ENCODE measurements at places on chromosomes 1 and 21.
A peak's percentile ranks its signal among the peaks of the same experiment; 100 is the strongest.

- peak; percentile 20 for DNase-seq
Observed at GRCh38 chr1:21508580-21509350, 458 bp upstream of the ALPL start.

- DNase-seq = no peak
Observed at GRCh38 chr1:234288946-234289345, 84.3 kb upstream of the COA6 start.

DNA sequence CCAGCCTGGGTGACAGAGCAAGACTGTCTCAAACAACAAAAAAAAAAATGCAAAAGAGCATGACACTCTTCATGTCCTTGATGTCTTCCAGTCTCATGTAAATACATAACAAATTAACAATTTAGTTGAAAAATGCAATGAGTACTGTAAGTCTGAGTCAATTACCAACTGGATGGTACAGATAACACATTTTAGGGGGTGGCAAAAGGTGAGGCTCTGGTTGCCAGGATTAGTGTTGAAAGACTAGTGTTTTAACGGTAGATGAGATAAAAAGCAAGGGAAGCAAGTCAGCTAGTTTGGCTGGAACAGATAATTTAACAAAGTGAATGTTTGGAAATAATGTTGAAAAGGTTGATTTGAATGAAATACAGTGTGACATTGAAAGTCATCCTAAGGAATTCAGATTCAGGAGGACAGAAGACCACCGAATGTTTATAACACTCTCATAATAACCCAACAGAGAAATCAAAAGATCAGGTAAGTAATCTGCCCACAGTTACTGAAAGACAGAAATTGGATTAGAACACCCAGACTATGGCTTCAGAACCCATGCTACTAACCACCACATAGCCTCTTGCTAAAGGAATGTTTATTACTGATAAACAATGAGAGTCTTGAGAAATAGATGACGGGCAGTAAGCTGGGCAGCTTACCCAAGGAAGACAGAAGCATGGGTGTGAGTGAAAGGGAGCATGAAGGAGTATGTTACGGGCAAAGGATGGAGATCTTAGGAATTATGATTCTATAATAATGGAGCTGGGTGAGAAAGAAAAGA is 312.4 kb downstream of the HMCN1 start:
- no peak for DNase-seq

DNA sequence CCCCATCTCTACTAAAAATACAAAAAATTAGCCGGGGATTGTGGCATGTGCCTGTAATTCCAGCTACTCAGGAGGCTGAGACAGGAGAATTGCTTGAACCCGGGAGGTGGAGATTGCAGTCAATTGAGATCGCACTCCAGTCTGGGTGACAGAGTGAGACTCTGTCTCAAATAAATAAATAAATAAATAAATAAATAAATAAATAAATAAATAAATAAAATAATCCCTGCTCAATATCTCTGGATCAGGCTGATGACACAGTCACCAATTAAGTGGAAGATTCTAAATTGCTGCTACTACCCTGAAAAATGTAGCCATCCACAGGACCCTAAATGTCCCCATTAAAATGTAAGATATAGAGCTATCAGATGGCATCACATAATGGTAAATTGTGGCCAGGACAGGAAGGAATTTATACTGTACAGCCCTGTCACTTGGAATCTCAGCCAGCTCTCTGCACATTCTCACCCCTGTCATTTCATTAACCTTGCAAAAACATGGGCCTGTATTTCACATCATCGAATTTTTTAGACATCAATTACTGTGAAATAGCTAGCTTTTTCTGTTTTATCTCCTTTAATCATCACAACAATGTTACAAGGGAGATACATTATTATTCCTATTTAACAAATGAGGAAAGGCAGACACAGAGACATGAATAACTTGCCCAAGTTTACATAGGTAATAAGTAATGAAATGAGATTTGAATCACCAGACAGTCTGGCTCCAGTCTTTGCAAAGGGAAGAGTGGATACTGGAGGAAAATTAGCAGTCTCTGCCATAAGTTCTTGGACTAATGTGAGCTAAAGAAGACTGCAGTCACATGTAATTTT is 56.7 kb upstream of the NTPCR start:
- no peak for DNase-seq

DNA sequence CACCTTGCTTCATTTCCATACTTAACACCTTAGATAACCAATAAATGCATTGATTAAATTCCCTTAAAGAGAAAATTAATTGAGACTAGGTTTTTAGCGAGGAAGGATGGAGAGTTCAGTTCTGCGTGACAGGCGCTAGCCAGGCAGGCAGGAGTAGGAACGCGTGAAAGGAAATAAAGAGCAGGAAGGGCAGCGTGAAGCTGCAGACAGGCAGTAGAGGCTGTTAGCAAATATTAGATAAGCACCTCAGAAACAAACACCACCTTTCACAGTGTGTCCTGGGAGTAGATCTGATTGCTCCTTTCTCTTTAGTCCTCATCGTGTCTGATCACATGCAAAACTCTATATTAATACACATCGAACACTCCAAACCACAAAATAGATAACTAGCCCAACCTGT is 282.7 kb upstream of the ADGRL2 start:
- no peak for DNase-seq

- DNase-seq = no peak
Observed at GRCh38 chr1:30472009-30472408, 251.4 kb downstream of the MATN1 start.

GRCh38 chr21:38725196-38726157 is 80.3 kb upstream of the ETS2 start:
- DNase-seq = no peak

DNA sequence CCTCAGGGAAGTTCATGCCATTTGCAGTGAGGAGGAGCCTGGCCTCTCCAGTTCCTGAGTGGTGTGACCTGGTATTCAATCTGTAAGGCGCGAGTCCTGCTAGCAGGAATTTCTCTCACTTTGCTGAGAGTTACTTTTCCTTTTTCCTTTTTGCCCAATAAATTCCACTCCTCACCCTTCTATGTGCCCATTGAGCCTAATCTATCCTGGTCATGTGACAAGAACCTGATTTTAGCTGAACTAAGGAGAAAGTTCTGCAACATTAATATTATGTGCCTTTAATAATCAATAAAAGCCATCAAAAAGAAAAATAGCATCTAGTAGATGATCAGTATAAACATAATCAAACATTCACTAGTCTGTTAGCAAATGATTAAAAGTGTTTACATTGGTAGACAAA is 136.1 kb upstream of the POGK start:
- DNase-seq = no peak

DNA sequence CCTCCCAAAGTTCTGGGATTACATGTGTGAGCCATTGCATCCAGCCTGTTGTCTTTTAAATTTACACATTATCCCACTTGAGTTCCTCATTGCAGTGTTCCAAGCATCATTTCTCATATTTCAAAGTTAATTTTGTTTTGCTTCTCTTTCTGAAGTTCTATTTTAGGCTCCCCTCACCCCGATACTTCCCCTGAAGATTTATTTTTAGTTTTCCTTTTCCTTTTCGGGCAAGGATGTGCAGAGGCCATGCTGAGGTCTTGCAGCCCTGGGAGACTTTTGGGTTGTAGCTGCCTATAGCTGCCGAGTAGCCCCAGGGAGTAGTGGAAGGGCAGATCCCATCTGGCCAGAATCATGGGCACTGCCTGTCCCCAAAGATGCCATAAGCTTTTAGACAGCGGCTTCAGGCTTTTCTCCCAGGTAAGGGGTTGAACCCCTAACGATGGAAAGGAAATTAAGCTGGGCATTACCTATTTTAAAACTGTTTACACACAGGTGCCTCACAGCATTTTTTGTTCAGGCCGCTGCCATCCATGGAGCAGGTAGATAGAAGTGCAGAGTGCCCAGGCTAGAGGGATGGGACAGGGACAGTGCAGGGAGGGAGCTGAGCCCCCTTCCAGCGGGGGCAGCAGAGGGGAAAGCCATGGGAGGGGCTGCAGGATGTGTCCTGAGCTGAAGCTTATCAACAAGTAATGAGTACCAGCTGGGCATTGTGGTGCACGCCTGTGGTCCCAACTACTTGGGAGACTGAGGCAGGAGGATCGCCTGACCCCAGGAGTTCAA is 15.9 kb downstream of the PSEN2 start:
- no peak for DNase-seq

DNA sequence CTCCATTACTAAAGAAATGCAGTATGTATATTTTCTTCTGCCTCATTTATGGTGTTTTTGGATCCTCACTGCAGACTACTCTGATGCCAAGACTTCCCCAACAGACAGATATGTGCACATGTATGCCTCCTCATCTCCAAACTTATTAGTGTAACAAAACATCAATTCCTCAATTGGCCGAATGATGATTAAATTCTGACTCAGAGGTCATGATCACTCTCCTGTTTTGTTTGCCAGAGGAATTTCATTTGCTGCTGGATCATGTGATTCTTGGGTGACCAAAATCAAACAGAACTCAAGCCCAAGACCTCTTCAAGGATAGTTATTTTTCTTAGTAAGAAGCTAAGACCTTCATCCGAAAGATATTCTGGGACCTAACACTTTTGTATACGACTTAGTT is 227.6 kb downstream of the LMO4 start:
- DNase-seq = no peak

- DNase-seq = no peak
Observed at GRCh38 chr1:38915352-38915948, 26.2 kb downstream of the RHBDL2 start.

GRCh38 chr1:2544875-2545640 is 11.1 kb upstream of the TNFRSF14 start:
- no peak for DNase-seq

- no peak for DNase-seq
Observed at GRCh38 chr1:199861020-199861795, 166.3 kb upstream of the NR5A2 start.

- DNase-seq = no peak
Observed at GRCh38 chr1:228222548-228222947, 14.7 kb downstream of the OBSCN start.

GRCh38 chr1:94608142-94608851 is 66.7 kb upstream of the F3 start:
- no peak for DNase-seq

GRCh38 chr1:205493241-205494085 is 11.0 kb upstream of the CDK18 start:
- DNase-seq = no peak

DNA sequence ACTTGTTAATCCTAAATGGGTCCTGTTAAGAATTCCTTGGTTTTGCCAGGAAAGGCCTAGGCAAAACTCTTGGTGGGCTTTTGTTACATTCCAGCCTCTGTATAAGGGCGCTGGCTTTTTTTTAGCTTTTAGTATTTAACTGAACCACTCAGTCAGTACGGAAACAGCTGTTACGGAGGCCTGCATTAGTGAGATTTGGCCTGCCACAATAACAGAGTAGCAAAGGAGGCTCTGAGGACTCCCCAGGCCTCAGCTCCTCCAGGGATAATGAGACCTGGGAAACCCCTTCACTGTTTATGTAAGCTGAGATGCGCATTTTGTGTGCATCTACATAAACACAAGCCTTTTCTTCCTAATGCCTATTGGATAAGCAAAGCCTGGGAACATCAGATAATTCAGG is 210.2 kb downstream of the APP start:
- DNase-seq = no peak

Measured in stimulated activated CD8-positive, alpha-beta memory T cell treated with anti-CD3 and anti-CD28 coated beads, Interleukin-2, amount 100 ng/mL, for 1 hour (primary cell).